ENCODE measurements at places on chromosomes 1 and 21.

- no peak for DNase-seq
These were observed 1.5 kb upstream of the UQCRHL start for GRCh38 chr1:15808955-15809354.

DNA sequence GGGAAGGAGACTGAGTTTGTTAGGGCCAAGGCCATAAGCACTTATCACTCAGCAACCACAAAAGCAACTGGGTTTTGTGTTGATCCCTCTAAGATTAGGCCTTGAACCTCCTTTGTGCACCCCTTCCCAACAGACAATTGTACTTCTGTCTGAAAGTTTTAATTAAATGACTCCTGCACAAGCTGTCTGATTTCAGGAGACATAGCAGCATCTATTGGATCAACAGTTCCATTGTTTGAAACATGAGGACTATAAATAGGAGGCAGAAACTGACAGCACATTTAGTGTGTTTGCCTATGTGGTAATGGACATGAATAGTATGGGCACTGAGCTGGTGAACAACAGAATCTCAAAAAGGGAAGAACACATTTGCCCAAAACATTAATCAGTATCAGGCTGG, 167.3 kb upstream of the KCNJ6 start:
- no peak for DNase-seq

- DNase-seq: no peak
These were observed 3.1 kb downstream of the IL6R start for GRCh38 chr1:154408174-154408777.

DNA sequence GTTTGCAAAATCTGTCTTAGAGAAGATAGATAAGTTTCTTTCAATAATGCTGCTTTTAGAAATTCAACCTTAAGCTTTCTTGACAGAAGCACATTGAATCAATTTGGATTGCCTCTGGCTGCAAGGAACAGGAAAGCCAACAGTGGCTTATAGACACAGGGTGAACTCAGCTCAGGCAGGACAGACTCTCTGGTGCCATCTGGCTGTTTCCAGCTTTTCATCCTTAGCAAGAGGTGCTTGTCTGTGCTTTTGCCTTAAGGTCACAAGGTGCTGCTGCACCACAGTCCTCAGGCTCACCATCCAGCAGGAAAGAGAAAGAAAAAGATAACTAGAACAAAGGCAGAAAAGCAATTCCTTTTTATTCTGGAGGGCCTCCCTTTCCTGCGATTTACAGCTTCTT, 93.7 kb upstream of the ETS2 start:
- DNase-seq: peak; percentile 15

DNA sequence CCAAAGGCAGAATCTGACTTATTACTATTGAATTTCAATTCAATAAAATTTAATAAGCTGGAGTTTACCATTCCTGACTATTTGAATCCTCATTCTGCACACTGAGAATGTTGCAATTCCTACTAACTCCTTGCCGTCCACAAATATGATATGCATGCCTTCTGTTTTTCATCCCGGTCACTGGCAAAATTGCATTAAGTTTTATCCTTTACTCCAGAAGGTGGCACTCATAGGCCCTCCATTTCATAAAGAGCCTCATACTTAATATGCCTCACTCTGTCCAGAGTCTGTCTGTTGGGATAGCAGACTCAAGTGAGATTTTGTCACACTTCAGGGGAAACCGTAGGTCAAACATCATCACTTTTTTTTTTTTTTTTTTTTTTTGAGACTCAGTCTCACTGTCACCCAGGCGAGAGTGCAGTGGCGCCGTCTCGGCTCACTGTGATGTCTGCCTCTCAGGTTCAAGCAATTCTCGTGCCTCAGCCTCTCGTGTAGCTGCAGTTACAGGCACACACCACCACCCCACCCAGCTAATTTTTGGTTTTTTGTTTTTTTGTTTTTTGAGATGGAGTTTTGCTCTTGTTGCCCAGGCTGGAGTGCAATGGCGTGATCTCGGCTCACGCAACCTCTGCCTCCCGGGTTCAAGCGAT, 27.3 kb downstream of the F11R start:
- DNase-seq: no peak

GRCh38 chr1:83934550-83934949, 64.4 kb downstream of the TTLL7 start:
- no peak for DNase-seq

GRCh38 chr1:50975436-50975835, 5.4 kb downstream of the CDKN2C start:
- no peak for DNase-seq

- DNase-seq: no peak
These were observed 23.8 kb upstream of the CSF1 start for GRCh38 chr1:109886827-109887226.

DNA sequence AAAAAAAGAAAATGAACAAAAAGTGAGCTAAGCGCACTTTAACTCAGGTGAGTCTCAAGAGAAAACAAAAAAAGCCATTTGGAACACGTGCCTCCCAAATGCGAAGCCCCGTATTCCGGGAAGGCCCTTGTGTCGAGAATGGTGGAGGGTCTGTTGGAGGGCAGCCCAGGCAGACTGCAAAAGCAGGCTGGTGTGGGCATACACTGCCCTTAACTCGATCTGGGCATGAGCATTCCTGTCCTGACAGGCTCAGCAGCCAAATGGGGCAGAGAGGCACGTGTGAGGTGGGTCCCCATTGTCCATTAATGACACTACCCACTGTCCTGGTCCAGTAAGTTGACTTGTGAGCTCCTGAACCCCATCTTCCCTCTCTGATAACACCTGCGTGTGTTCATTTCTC, 57.7 kb downstream of the EVA1C start:
- DNase-seq: no peak

DNA sequence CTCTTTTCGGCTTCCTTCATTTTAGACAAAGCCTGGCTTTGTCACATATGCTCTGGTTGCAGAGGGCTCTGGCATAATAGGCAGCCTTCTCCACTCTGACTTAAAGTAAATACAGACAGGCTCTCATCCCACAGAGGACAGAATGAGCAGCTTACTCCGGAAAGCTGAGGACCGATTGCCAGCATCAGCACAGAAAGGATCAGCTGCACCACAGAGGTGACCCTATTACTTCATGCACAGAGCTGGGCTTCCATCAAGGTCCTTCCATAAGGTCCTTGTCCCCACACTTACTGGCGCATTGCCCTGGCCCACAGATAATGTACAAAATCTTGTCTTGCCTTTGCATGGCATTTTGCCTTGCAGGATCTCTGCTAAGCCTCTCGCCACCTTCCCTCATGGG, 67.6 kb downstream of the SEC16B start:
- DNase-seq: no peak
